Activated effector memory CD4-positive, alpha-beta T cell treated with anti-CD3 and anti-CD28 coated beads, Interleukin-2, amount 50 U/mL, for 16 hours (primary cell): ENCODE measurements at places on chromosomes 7 and 10.

DNA sequence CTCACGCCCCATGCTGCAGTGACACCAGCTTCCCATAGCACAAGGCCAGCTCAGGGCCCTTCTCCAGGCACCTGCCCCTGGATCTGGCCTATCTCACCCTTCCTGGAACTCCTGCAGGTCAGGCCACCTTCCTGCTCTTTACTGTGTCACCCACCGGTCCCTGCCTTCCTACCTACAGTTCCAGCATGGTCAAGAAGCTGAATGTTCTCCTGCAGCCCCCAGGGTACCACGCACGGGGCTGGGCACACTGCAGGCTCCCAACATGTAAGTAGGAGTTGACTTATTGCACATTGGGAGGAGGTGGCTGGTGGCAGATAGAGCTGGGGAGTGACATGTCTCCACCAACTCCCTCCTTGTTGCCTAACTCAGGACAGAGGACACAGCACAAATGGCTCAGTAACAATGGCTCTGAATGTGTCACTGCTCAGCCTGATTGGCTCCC, 14.5 kb downstream of the ITPRIP start:
- no peak for DNase-seq

DNA sequence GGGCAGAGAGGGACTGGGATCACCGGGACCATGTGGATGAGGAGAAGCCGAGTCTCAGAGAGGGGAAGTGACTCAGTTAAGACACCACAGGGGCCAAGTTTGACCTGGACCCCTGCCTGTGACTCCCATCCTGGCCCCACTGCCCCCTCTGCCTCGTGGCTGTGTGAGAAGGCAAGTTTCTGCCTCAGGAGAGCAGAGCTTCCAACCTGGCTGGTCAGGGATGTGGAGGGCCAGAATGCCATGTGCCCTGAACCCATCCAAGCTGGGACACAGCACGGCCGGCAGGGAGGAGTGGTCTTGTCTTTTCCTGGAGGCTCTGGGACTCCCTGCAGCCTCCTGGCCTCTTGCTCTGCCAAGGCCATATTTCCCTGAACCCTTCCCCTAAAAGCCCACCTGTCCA, 19.5 kb downstream of the WDFY4 start:
- DNase-seq: no peak

DNA sequence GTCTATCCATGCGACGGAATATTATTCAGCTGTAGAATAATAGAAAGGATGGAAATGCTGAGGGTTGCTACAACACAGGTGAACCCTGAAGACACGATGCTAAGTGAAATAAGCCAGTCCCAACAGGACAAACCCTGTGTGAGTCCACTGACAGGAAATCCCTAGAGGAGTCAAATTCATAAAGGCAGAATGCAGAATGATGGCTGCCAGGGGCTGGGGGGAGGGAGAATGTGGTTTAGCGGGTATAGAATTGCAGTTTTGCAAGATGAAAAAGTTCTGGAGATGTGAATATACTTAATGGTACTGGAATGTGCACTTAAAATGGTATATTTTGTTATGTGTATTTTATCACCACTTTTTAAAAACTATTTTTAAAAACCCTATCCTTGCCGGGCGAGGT, 36.9 kb upstream of the DOCK1 start:
- no peak for DNase-seq

DNA sequence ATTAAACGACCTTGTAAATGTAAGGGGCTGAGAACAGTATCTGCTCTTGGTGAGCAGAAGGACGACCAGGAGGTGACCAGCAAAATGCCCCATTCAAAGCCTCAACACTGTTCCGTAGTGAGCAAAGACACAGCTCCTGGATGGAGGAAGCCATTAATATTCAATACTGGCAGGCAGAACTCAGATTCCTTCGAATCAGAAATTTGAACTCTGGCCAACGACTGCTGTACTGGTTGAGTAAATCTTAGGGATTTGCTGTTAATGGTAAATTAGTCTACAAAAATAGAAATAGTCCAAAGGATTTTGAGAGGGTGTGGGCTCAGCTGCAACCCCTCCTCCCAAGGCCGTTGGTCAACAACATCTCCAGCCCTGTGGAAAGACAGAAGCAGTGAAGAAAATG, 130.5 kb upstream of the PFKP start:
- DNase-seq: no peak

DNA sequence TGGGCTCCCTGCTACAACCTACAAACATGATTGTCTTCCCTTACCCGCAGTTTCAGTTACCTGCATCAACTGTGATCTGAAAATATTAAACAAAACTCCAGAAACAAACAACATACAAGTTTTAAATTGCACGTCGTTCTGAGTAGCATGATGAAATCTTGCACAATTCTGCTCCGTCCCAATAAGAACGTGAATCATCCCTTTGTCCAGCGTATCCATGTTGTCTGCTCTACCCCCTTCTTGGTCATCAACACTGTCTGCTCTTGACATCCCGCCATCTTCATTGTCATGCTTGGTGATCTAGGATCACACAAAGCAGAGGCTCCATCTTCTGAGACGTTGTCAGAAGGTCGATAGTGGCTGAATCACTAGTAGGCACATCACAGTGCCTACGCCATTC, 53.9 kb downstream of the ACADSB start:
- DNase-seq: no peak

GRCh38 chr10:13593535-13593934, 6.8 kb downstream of the PRPF18 start:
- DNase-seq: no peak

GRCh38 chr7:20030915-20031362, 186.2 kb downstream of the MACC1 start:
- no peak for DNase-seq

- DNase-seq: no peak
Measured at GRCh38 chr7:146831875-146832274, 715.3 kb downstream of the CNTNAP2 start.

- DNase-seq: peak; percentile 95
Measured at GRCh38 chr7:138752518-138753149, 45.2 kb upstream of the TMEM213 start.

DNA sequence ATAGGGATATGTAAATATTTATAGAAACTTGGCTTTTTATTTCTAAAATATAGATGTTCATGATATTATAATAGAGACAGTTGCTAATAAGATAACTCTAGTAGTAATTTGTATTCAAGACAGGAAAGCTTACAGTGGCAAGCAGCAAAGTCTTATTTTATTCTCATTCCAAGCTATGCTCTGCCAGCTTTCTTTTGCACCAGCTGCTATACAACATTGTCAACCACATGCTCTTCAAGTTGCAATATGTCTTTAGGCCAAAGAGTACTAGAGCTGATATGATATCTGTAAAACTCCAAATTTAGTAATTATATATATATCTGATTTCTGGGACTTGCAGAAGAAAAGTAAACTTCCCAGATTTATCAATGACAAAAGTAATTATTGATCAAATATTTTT, 350.1 kb downstream of the HGF start:
- no peak for DNase-seq
